ENCODE measurements at places on chromosomes 13 and 19. TPM values are rescaled to one million over a fixed set of nuclear protein-coding genes. Genes with fewer than 3 reads are reported as not detected.

- DNase-seq: no peak
- peaks cover 8% of the 10 kb centered on the region for H3K27me3 ChIP-seq
- H3K4me1 ChIP-seq: no peaks in the 10 kb centered on the region
- H3K27ac ChIP-seq: no peak overlapping the region
Measured at GRCh38 chr19:35318679-35319448, 10.1 kb upstream of the CD22 start.

DNA sequence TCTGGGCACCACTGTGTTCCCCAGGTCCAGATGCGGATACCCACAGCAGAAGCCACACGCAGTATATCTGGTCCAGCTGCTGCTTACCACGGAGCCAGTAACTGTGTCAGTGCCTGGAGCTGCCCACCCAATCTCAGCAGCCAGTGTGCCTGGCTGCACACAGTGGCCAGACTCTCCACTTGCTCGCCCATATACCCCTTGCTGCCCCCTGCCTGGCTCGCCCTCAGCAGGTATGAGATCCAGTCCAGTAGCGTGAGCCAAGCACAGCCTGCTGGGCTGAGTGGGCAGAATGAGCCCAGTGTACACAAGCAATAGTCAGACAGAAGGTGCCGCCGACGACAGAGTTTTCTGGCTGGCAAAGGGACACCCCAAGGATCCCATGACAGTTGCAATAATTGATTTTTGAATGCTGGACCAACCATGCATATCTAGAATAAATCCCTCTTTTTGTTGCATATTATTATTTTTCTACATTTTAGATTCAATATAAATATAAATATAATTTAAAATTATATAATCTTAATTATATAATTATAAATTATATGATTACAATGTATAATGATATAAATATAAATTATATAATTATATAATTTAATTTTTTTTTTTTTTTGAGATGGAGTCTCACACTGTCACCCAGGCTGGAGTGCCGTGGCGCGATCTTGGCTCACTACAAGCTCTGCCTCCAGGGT lies 918.8 kb upstream of the MIR17HG start:
- H3K27me3 ChIP-seq: no peaks in the 10 kb centered on the region
- H3K4me3 ChIP-seq: no peak overlapping the region
- DNase-seq: peak; percentile 17

DNA sequence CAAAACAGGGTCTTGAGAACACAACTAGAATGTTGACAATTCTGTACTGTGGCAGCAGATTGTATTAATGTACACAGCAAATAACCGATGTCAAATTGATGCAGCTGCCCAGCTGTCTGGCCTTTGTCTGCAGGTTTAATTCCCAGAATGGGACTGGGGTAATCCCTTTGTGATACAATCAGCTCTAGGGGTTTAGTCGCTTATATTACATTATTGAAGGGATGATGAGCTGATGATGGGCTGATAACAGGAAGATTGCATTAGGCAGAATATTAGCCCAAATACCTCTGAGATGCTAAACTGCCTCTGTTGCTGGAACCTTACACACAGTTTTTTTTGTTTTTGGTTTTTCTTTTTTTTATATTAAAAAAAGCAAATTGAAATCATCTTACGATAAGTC lies 265.0 kb downstream of the RBM26 start:
- H3K36me3 ChIP-seq: no peaks in the 10 kb centered on the region
- no peak for DNase-seq
- H3K4me3 ChIP-seq: no peak overlapping the region
- peak overlapping the region; percentile 67 for H3K27ac ChIP-seq
- H3K27me3 ChIP-seq: no peaks in the 10 kb centered on the region

DNA sequence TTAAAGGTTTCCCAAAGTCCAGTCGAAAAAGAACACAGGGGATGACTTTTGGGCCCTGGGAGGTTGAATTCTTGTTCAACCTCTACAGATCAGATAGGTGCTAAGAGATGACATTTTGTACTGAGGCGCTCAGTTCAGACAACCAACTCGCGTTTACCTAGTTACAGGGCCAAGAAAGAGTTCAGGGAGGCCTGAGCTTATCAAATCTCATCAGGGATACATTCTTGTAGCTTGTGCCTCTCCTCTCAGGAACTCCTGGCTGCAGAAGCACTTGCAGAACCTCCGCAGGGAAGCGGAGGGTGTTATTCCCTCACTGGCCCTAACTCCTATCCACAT lies 825 bp downstream of the ZNF776 start:
- peaks cover 20% of the 10 kb centered on the region for H3K36me3 ChIP-seq
- peaks cover 17% of the 10 kb centered on the region for H3K4me1 ChIP-seq
- H3K27ac ChIP-seq: peak overlapping the region; percentile 80
- H3K4me3 ChIP-seq: peak overlapping the region; percentile 90
- DNase-seq: no peak

DNA sequence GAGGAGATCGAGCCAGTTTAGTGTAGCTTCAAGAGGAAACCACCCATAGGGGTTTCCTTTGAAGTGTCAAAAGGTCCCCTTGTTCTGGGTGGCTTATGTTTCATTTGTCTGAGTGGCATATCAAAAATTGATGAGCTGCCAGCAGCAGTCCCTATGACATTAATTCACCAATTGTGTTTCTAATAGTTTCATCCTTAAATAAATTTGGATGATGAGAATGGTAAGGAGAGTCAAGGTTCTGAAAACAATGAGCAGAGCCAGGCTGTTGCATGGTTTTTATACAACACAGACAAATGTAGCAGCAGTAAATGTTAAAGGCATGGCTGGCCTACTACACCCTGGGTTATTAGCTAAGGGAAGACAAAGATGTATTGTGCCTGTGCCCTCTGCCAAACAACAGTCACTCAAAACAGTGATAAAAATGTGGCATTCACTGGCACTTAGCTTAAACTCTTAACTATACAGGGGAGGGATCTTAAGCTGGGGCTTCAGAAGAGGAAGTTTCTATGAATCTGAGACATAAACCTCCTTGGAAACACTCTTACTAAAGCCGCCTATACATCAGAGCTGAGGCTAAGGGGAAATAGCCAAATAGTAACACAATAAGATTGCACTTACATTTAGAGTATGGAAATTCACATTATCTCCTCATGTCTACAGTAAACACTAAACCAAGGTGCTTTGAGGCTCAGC lies 200.5 kb downstream of the POU4F1 start:
- no peaks in the 10 kb centered on the region for H3K27me3 ChIP-seq
- H3K27ac ChIP-seq: peak overlapping the region; percentile 83
- H3K4me1 ChIP-seq: peaks cover 24% of the 10 kb centered on the region
- H3K4me3 ChIP-seq: no peak overlapping the region

- H3K27me3 ChIP-seq: peaks cover 14% of the 10 kb centered on the region
- peaks cover 4% of the 10 kb centered on the region for H3K36me3 ChIP-seq
- H3K27ac ChIP-seq: peak overlapping the region; percentile 78
- H3K4me1 ChIP-seq: peaks cover 40% of the 10 kb centered on the region
- no peak for DNase-seq
Measured at GRCh38 chr13:112759827-112760226, 70.0 kb downstream of the ATP11A start.

- no peak overlapping the region for H3K27ac ChIP-seq
- H3K4me1 ChIP-seq: no peaks in the 10 kb centered on the region
- no peak overlapping the region for H3K4me3 ChIP-seq
- peaks cover 11% of the 10 kb centered on the region for H3K36me3 ChIP-seq
- peaks cover 2% of the 10 kb centered on the region for H3K27me3 ChIP-seq
Measured at GRCh38 chr19:13920940-13921747, 15.1 kb downstream of the CC2D1A start.

GRCh38 chr19:42274065-42274682 lies 5.1 kb downstream of the CIC start:
- no peak for DNase-seq
- no peak overlapping the region for H3K27ac ChIP-seq
- peaks cover 9% of the 10 kb centered on the region for H3K27me3 ChIP-seq
- peaks cover 27% of the 10 kb centered on the region for H3K4me1 ChIP-seq

DNA sequence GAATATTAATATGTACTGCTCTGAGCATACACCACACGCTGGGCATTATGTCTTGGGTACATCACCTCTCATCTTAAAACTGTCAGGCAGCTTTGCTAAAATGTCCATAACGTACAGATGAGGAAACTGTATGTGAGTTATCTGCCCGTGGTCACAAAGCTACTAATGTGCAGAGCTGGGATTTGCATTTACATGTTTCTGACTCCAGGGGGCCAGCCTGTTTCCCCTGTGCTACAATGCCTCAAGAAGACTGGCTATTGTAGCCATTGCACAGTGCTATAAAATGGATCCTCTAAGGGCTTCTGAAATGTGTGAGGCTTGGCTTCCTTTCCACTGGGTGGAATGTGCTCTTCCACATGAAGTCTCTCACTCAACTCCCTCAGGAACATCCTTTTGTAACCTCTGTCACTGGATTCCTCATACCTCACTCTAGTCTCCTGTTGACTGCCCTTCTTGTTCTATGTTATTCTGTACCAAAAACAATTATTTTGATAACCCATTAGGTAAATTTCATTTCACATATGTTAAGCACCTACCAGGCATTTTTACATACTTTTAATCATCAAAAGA lies 95.6 kb upstream of the HTR2A start:
- DNase-seq: no peak
- H3K4me1 ChIP-seq: peaks cover 2% of the 10 kb centered on the region
- peaks cover 2% of the 10 kb centered on the region for H3K27me3 ChIP-seq
- no peaks in the 10 kb centered on the region for H3K36me3 ChIP-seq
- H3K4me3 ChIP-seq: no peak overlapping the region

DNA sequence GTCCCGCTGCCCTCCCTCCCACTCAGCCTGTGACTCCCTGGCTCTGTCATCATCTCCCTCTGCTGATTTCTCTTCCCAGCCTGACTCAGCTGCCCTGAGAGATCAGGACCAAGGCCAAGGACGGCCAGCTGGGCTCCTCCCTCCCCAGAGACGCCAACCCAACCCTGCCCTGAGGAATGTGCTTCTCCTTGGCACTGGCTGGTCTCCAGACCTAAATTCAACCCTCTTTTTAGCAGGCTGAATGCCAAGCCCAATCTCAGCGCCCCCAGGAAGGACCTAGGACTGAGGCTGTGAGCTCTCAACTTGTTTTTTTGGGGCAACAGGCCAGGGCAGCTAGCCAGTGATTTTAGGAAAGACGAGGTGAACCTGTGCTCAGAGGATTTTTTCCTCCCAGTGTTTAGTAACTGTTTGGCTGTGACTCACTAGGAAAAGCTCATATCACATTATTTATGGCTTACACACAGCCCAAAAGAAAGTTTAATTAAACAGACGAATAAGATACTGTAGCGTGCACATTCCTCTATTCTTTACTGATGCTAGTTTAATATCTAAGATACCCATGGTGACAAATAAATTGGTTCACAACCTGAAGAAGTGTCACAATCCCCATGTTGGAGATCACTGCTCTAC lies 7.4 kb upstream of the IGFL1 start:
- H3K27me3 ChIP-seq: peaks cover 14% of the 10 kb centered on the region
- H3K4me1 ChIP-seq: no peaks in the 10 kb centered on the region
- no peak for DNase-seq
- H3K36me3 ChIP-seq: peaks cover 8% of the 10 kb centered on the region
- H3K4me3 ChIP-seq: no peak overlapping the region
- H3K27ac ChIP-seq: no peak overlapping the region

ELSPBP1 gene
- total RNA-seq: not detected

LSR gene
- 5.4 TPM for total RNA-seq

CD37 gene
- not detected for total RNA-seq

LAIR1 gene
- total RNA-seq: not detected

CNN1 gene
- total RNA-seq: 2.3 TPM

Data from glutamatergic neuron (in vitro differentiated cells).